ENCODE measurements at places on chromosomes 1 and 21.

- no peak for DNase-seq
These were observed 5.0 kb upstream of the KCNE1 start for GRCh38 chr21:34517039-34517438.

- DNase-seq, result no peak
These were observed 6.4 kb upstream of the TNNI1 start for GRCh38 chr1:201427963-201428362.

- DNase-seq, result no peak
These were observed 279.2 kb downstream of the NEGR1 start for GRCh38 chr1:72003092-72003491.

GRCh38 chr1:175572932-175573868, 170.2 kb downstream of the TNR start:
- no peak for DNase-seq

DNA sequence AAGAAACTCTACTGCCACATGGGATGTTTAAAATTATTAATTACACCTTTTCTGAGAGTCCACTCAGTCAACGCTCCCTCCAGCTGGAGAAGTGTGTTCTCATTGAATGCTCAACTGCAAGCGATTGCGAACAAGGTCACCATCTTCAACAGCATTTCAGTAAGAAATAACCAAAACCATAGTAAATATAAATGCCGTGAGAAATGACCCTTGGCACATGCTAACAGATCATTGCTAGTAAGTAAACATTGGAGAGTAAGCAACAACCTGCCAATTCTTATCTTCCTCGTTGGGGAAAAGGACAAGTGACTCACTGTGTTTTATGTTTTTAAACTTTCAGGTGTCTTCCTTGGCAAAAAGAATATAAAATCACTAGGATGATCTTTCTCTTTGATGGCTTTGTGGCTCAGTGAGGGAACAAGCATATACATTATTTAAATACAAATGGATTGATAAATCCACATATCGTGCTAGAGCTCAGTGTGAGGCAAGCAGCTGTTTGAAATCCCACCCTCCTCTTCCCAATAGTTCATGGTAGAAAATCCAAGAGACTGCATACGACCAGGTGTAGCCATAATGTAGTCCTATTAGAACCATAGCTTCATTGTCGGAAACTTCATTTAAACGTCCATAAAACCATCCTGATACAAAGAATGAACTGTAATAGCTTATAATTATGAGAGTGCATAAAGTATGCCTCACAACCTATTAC, 214.6 kb downstream of the GRIK1 start:
- DNase-seq, result no peak

DNA sequence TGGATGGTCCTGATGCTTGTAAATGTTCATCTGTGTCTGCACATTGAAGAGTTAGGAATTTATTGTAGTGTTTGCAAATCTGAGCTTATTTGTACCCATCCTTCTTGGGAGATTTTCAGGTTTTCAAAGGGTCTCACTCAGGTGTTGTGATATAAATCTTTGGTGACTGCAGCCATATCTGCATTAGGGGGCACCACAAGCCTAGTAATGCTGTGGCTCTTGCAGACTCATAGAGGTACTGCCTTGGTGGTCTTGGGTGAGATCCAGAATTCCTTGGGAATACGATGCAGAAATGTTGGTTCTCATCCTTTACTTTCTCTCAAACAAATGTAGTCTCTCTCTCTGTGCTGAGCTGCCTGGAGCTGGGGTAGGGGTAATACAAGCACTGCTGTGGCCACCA, 405.9 kb downstream of the TTLL7 start:
- DNase-seq, result no peak

- peak; percentile 37 for DNase-seq
These were observed 38.1 kb upstream of the SYT14 start for GRCh38 chr1:209899948-209900347.

DNA sequence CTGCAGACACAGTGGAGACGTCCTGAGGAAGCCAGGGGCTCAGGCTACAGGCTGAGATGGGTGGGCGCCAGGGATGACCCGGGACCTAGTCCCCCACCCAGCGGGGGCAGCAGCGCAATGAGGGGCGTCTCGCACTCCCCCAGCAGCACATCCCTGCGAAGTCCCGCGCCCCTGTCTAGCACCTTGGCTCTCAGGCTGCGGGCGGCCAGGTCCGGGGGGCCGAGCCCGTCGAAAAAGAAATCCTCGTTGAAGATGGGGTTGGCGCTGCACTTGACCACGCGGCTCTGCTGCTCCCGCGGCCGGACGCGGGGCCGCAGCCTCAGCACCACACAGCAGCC, 1.8 kb downstream of the C2CD4D start:
- DNase-seq, result no peak

DNA sequence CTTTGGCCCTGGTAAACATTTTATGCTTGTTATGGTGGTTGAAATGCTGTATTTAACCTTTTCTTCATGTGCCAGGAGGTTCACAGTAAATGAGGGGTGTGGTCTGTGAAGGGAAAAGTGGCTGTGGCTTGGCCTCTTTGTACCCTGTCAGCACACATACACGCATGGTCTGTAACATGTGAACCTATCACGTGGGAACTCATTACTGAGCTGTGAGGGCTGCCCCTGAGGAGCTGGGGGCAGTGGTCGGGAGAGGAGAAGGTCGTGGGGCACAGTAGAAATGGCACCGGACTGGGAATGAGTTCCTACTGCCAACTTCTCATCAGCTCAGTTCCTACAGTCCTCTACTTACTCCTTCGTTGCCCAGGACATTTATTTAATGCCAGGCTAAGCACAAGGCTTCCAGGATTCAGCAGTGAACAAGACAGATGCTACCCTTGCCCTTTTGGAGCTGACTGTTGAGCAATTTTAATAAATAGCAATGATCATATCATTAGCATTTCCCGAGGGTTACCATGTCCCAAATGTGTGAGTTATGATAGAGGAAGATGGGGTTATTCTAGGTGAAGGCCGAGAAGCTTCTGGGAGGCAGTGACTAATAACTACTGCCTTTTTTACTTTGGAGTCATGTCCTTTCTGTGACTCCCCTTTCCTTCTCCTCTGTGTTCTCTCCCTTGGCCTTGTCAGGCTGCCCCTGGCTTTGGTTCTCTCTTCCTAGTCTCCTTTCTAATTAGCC, 38.8 kb downstream of the DDR2 start:
- DNase-seq, result no peak

DNA sequence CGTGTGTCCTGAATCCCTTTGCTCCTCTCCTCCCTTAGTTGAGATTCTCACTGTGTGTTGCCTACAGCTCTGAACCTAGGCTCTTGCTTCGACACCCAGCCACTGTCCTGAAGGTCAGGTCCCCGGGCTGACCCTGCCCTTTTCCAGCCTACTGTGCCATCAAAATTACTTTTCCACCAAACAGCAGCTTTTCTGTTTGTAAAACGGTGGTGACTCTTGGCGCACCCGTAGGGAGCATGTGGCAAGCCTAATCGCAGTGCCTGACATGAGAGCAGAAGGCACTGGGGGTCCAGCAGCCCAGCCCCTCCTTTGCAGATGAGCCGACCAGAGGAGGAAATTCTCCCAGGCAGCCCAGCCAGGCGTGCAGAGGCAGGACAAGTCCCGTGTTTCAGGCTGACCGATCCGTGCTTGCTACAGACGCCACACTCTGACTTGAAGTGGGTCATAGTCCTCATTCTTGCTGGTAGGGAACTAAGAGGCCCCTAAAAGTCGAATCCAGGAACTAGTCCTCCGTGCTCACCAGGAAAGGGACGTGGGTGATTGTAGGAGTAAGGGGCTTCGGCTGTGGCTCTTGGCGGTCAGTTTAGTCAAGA, 6.8 kb downstream of the GPR137B start:
- no peak for DNase-seq

DNA sequence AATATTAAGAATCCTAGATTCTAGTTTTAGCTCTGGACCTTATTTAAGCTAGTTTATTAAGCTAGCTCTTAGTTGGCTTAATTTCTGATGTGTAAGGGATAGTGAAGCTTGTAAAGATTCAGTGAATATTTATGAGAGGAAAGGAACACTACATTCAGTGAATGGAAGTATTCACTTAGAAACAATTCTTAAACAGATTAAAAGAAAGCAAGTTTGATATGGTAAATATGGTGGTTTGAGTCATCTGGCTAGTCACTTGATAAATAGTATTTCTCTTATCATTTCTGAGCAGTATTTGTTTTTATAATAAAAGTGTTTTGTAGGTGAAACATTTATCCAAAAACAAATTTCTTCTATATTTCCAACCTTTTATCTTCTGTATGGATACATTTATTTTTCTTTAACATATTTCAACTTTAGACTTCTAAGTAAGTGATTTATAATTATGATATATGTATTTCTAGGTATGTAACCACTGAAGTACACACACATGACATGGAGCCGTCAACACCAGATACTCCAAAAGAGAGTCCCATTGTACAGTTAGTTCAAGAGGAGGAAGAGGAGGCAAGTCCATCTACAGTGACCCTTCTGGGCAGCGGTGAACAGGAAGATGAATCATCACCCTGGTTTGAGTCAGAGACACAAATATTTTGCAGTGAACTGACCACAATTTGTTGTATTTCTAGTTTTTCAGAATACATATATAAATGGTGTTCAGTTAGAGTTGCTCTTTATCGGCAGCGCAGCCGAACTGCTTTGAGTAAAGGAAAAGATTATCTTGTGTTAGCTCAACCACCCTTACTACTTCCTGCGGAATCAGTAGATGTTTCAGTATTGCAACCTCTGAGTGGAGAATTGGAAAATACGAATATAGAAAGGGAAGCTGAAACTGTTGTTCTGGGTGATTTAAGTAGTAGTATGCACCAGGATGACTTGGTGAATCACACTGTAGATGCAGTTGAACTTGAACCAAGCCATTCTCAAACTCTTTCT, 55.6 kb downstream of the SUCO start:
- DNase-seq, result no peak

DNA sequence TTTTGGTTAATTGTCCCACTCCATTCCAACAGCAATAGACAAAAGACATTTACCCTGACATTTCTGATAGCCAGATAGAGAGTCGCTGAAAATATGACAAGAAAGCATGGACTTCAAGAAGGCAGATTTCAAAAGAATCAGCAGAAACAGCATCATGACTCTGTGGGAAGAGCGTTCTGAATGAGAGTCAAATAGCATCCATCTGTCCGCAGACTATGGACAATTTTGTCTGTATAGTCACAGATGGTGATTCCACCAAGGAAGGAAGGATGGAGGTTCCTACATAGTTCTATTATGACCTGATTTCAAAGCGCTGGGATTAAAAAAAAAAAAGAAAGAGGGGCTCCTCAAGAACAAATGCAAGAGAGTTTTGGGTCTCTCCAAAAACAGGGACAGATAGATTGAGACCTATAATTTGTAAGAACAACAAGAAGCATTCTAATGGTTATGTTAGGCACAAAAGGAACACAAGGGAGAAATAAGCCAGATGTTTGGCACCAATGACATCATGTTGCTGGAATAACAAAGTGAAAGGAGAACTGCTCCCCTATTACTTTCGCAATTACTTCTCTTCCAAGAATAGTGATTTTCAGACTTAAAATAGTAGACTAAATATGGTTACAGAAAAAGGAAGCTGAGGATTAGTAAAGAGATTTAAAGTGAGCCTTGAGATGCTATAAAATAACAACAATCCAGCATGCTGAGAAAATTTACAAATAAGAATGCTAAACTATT, 28.5 kb downstream of the NIBAN1 start:
- DNase-seq, result peak; percentile 43

- no peak for DNase-seq
These were observed 31.2 kb downstream of the GNPAT start for GRCh38 chr1:231272173-231272572.

GRCh38 chr1:41813226-41813625, 105.5 kb downstream of the HIVEP3 start:
- DNase-seq, result no peak

DNA sequence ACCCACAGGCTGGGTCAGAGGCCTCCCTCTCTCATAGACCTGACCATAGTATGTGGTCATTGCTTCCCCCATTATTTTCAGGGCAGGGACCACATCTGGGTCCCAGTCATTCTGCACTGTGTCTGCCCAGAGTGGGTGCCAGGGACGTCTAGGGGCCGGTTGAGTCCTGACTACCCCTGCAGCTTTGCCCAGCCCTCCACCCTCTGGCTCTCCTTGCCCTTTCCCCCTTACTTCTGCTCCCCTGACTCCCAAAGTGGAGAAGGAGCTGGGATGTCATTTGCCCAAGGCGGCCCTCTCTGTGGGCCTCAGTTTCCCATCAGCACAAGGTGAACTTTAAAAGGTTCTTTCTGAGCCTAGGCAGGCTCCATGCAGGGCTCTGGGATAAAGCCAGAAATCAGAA, 4.3 kb upstream of the TTC22 start:
- no peak for DNase-seq

- DNase-seq, result no peak
These were observed 47.2 kb downstream of the C1orf21 start for GRCh38 chr1:184433956-184434502.

DNA sequence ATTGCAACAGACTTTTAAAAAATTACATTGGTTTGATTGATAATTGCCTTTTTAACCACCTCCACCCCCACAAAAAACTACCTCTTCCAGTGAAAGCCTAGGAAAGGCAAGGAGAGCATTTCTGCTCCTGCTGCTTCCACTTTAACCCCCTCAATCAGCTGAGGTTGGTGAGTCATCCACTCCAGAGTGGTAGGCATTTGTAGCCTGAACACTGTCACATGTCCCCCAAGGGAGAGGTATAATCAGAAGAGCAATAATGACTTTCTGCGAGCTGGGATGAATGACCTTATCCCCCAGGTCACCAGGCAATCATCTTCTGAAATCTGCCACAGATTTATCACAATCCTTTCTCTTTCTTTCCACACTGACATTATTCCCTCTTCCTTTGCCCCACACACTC, 126.6 kb upstream of the CAMK1G start:
- DNase-seq, result no peak

- DNase-seq, result no peak
These were observed 39.1 kb downstream of the KCNC4 start for GRCh38 chr1:110249256-110249655.

DNA sequence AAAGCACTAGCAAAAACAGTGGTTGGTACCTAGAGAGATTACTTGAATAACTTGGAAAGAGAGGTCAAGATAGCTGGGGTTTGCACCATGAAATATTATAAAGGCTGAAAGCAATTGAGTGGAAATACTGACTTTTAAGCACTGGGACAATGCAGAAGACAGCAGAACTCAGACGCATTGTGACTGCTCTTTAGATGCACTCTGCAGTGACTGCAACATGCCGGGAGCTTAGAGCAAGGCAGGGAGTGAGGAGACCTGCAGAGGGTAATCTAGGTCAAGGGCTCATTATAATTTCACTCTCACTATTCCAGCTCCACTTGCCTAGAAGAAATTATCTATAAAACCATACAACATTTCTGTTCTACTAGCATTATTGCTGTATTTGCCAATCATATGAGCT, 36.6 kb downstream of the OLFM3 start:
- DNase-seq, result no peak

DNA sequence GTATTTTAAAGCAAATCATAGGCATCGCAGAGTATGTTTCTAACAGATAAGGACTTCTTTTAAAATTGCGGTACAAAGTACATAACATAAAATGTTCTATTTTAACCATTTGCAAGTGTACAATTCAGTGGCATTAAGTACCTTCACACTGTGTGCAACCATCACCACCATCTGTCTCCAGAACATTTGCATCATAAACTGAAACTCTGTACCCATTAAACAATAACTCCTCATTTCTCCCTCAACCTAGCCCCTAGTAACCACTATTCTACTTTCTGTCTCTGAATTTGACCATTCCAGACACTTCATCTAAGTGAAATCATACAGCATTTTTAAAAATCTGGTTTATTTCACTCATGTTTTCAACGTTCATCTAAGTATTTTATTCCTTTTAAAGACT, 16.6 kb upstream of the ATF3 start:
- DNase-seq, result no peak

GRCh38 chr21:33839167-33839716, 76.4 kb downstream of the ATP5PO start:
- no peak for DNase-seq

GRCh38 chr1:61156576-61157467, 74.5 kb downstream of the NFIA start:
- no peak for DNase-seq
